Purkinje cell (primary cell): ENCODE measurements at places on chromosomes 2 and 18. TPM values are rescaled to one million over a fixed set of nuclear protein-coding genes. Genes with fewer than 3 reads are reported as not detected.

The CLEC4F gene
- polyA plus RNA-seq: not detected in 2 replicates

The LHCGR gene
- not detected in 2 replicates for polyA plus RNA-seq

The WBP1 gene
- polyA plus RNA-seq: 7.8 and 10.0 TPM in 2 replicates

The DNAH6 gene
- 1.4 TPM in 1 of 2 replicates, not detected in the other for polyA plus RNA-seq

The PPP4R3B gene
- polyA plus RNA-seq: 17.4 and 26.1 TPM in 2 replicates

The DYSF gene
- polyA plus RNA-seq: not detected in 2 replicates

The FAP gene
- polyA plus RNA-seq: 3.9 TPM in 1 of 2 replicates, not detected in the other

The DYNAP gene
- polyA plus RNA-seq: not detected in 2 replicates

The SERPINB10 gene
- not detected in 2 replicates for polyA plus RNA-seq

The FAHD2B gene
- 11.6 and 12.1 TPM in 2 replicates for polyA plus RNA-seq

The SFT2D3 gene
- 0.64 TPM in 1 of 2 replicates, not detected in the other for polyA plus RNA-seq

The RNU2-63P gene
- polyA plus RNA-seq: not detected in 2 replicates

The KCNE4 gene
- polyA plus RNA-seq: not detected in 2 replicates

The CENPA gene
- 0.66 TPM in 1 of 2 replicates, not detected in the other for polyA plus RNA-seq

The RIT2 gene
- polyA plus RNA-seq: 15.9 and 21.0 TPM in 2 replicates

The EFR3B gene
- 2.7 and 4.0 TPM in 2 replicates for polyA plus RNA-seq

The CDCA7 gene
- polyA plus RNA-seq: 0.08 TPM in 1 of 2 replicates, not detected in the other

The BIN1 gene
- 5.2 and 10.5 TPM in 2 replicates for polyA plus RNA-seq

The CIB4 gene
- polyA plus RNA-seq: not detected in 2 replicates

The TMEM169 gene
- polyA plus RNA-seq: 1.9 and 2.9 TPM in 2 replicates

The TMEM178A gene
- polyA plus RNA-seq: 21.4 and 44.7 TPM in 2 replicates

The ASB18 gene
- 0.62 TPM in 1 of 2 replicates, not detected in the other for polyA plus RNA-seq

The CLIP4 gene
- polyA plus RNA-seq: 30.5 and 34.1 TPM in 2 replicates

The MOGAT1 gene
- not detected in 2 replicates for polyA plus RNA-seq

The SERPINB5 gene
- polyA plus RNA-seq: not detected in 2 replicates

The KLHL41 gene
- 0.36 and 2.1 TPM in 2 replicates for polyA plus RNA-seq

The LRRTM4 gene
- polyA plus RNA-seq: 9.6 and 21.1 TPM in 2 replicates

The ZNF804A gene
- polyA plus RNA-seq: 10.8 and 11.8 TPM in 2 replicates

The PKDCC gene
- polyA plus RNA-seq: 4.9 TPM in 1 of 2 replicates, not detected in the other

The PLEKHH2 gene
- polyA plus RNA-seq: 15.9 and 19.2 TPM in 2 replicates

The ANO7 gene
- polyA plus RNA-seq: not detected in 2 replicates

The SLC4A5 gene
- not detected in 2 replicates for polyA plus RNA-seq

The CD28 gene
- not detected in 2 replicates for polyA plus RNA-seq

The GPR155 gene
- 24.9 and 25.8 TPM in 2 replicates for polyA plus RNA-seq

The SCN9A gene
- 0.07 and 1.1 TPM in 2 replicates for polyA plus RNA-seq

The KIAA2012 gene
- 0.13 and 0.90 TPM in 2 replicates for polyA plus RNA-seq

The NETO1 gene
- polyA plus RNA-seq: 20.0 TPM in 1 of 2 replicates, not detected in the other

The SCN3A gene
- 7.5 and 12.8 TPM in 2 replicates for polyA plus RNA-seq

The LRP1B gene
- polyA plus RNA-seq: 15.1 and 25.5 TPM in 2 replicates

The STPG4 gene
- 0.56 TPM in 1 of 2 replicates, not detected in the other for polyA plus RNA-seq

The EHD3 gene
- polyA plus RNA-seq: 17.1 and 18.9 TPM in 2 replicates

The LIMS3 gene
- polyA plus RNA-seq: not detected in 2 replicates

The TBC1D8 gene
- 1.9 and 3.3 TPM in 2 replicates for polyA plus RNA-seq

The MYL1 gene
- not detected in 2 replicates for polyA plus RNA-seq

The FEV gene
- not detected in 2 replicates for polyA plus RNA-seq

The KCNG3 gene
- 0.15 TPM in 1 of 2 replicates, not detected in the other for polyA plus RNA-seq

The DLGAP1 gene
- polyA plus RNA-seq: 109 and 112 TPM in 2 replicates

The TXNDC9 gene
- 95.7 and 106 TPM in 2 replicates for polyA plus RNA-seq

The RSAD2 gene
- 0.24 TPM in 1 of 2 replicates, not detected in the other for polyA plus RNA-seq

The SP140 gene
- polyA plus RNA-seq: not detected in 2 replicates

The ZNF396 gene
- 2.4 and 3.0 TPM in 2 replicates for polyA plus RNA-seq

The MBP gene
- 12.2 and 13.8 TPM in 2 replicates for polyA plus RNA-seq

The NEU2 gene
- polyA plus RNA-seq: not detected in 2 replicates

The IL18RAP gene
- not detected in 2 replicates for polyA plus RNA-seq

The CNRIP1 gene
- polyA plus RNA-seq: 58.7 and 86.7 TPM in 2 replicates

The SERPINB4 gene
- 0.55 TPM in 1 of 2 replicates, not detected in the other for polyA plus RNA-seq

The UGT1A5 gene
- not detected in 2 replicates for polyA plus RNA-seq

The UGT1A3 gene
- not detected in 2 replicates for polyA plus RNA-seq

The TMEM185B gene
- polyA plus RNA-seq: 6.7 and 8.1 TPM in 2 replicates
